ENCODE measurements at places on chromosomes 3 and 15.

DNA sequence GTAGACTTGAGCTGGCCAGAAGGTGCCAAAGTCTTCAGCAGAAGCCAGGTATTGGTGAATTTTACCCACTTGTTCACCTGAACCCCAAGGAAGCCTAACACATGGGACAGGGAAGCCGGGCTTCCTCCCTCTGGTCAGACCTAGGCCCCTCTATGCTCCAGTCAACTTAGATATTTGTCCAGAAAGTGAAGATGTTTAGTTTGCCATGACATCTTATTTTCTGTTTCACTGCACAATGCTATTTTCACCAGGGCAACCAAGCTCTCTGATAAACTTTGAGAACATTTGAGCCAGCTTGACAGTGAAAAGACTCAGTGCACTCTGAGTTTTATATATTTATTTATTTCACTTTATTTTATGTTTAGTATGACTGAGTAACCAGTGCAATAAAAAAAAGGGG lies 71.0 kb downstream of the SOX14 start:
- peaks cover 5% of the 10 kb centered on the region for H3K27me3 ChIP-seq
- no peaks in the 10 kb centered on the region for H3K36me3 ChIP-seq
- no peak overlapping the region for H3K27ac ChIP-seq
- H3K4me1 ChIP-seq = no peaks in the 10 kb centered on the region
- no peak for ATAC-seq

DNA sequence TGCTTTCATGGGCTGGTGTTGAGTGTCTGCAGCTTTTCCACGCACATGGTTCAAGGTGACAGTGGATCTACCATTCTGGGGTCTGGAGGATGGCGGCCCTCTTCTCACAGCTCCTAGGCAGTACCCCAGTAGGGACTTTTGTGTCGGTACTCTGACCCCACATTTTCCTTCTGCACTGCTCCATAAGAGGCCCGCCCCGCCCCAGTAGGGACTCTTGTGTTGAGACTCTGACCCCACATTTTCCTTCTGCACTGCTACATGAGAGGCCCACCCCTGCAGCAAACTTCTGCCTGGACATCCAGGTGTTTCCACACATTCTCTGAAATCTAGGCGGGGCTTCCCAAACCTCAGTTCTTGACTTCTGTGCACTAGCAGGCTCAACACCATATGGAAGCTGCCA lies 383.4 kb upstream of the MEIS2 start:
- H3K4me3 ChIP-seq = no peak overlapping the region
- ATAC-seq = no peak
- H3K27ac ChIP-seq = no peak overlapping the region
- H3K4me1 ChIP-seq = no peaks in the 10 kb centered on the region
- no peaks in the 10 kb centered on the region for H3K27me3 ChIP-seq

DNA sequence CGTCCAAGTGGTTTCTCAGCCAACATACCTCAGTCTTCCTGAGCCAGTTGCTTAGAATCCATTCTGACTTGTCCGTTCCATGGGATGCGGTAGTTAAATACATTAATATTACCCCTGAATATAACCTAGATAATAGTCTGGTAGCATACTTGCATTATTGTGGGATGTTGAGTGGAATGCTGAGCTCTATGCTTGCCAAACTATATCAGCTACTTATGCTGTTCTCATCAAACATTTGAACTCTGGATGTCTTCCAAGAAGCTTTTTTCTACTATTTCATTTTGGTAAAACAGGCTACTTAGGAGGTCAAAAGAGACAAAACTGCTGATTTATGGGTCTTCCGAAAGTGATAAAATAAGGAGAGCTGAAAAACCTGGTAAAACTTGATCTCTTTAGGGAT lies 429.5 kb downstream of the NAALADL2 start:
- H3K4me3 ChIP-seq = no peak overlapping the region
- ATAC-seq = no peak
- no peaks in the 10 kb centered on the region for H3K36me3 ChIP-seq
- H3K4me1 ChIP-seq = no peaks in the 10 kb centered on the region
- H3K27me3 ChIP-seq = no peaks in the 10 kb centered on the region

- no peak for ATAC-seq
- H3K4me1 ChIP-seq = no peaks in the 10 kb centered on the region
- no peaks in the 10 kb centered on the region for H3K36me3 ChIP-seq
- no peak overlapping the region for H3K27ac ChIP-seq
- no peak overlapping the region for H3K4me3 ChIP-seq
Measured at GRCh38 chr3:80696280-80696679, 928.5 kb upstream of the ROBO1 start.

- H3K36me3 ChIP-seq = no peaks in the 10 kb centered on the region
- H3K4me1 ChIP-seq = no peaks in the 10 kb centered on the region
- no peak overlapping the region for H3K27ac ChIP-seq
- H3K4me3 ChIP-seq = no peak overlapping the region
- no peaks in the 10 kb centered on the region for H3K27me3 ChIP-seq
Measured at GRCh38 chr3:33773637-33774036, 24.8 kb upstream of the PDCD6IP start.

DNA sequence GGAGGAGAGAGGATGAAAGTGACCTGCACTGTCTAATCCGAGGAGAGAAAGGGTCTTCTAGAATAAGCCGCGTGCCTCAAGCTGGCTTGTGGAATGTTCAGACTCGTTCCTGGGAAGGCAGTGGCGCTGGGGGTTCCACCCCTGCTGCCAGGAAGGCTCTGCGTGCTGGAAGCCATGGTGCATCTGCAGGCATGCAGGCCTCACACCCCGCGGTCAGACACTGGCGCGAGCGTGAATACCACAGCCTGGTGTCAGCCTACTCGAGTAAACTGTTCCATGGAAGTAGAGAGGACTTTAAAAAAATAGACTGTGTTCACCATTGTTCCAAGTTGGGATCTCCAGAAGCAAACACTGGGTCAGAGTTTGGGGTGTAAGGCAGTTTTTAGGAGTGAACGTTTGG lies 25.9 kb upstream of the GABRG3 start:
- no peaks in the 10 kb centered on the region for H3K36me3 ChIP-seq
- H3K27ac ChIP-seq = no peak overlapping the region
- ATAC-seq = no peak
- no peaks in the 10 kb centered on the region for H3K4me1 ChIP-seq
- no peaks in the 10 kb centered on the region for H3K27me3 ChIP-seq

DNA sequence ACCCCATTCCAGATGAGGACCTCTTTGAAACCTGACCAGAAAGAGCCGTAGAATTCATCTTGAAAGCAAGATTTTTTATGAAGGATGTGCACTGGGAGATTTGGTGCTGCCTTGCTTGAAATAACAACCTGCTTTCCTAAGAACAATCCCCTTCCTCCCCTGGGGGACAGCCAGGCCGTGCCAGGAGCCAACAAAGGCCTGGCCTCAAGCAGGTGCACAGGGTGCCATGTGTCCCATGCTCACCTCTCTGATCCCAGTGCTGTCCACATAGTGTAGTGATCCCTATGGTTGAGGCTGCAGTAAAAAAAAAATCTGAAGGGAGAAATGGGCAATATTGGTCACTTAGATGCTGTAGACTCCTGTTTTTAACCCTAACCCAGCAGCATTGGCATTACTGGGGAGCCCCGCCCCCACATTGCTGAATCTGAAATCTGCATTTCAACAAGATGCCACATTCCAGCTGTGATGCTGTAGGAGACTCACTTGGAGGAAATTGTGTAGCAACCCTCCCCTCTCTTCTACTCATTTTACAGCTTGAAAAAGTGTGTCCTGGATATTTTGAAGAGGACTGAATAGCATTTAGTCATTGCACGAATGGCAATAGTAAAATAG lies 171.2 kb downstream of the APBA2 start:
- no peak overlapping the region for H3K4me3 ChIP-seq
- no peaks in the 10 kb centered on the region for H3K36me3 ChIP-seq
- ATAC-seq = no peak
- no peaks in the 10 kb centered on the region for H3K4me1 ChIP-seq
- H3K27me3 ChIP-seq = peaks cover 3% of the 10 kb centered on the region

GRCh38 chr3:69044608-69045007 lies 7.5 kb downstream of the TMF1 start:
- no peak for ATAC-seq
- H3K4me1 ChIP-seq = no peaks in the 10 kb centered on the region
- peaks cover 87% of the 10 kb centered on the region for H3K36me3 ChIP-seq
- H3K27ac ChIP-seq = no peak overlapping the region

- no peaks in the 10 kb centered on the region for H3K4me1 ChIP-seq
- no peak overlapping the region for H3K4me3 ChIP-seq
- H3K27me3 ChIP-seq = no peaks in the 10 kb centered on the region
- H3K27ac ChIP-seq = no peak overlapping the region
Measured at GRCh38 chr15:66953523-66954229, 111.7 kb upstream of the SMAD3 start.

- H3K27ac ChIP-seq = no peak overlapping the region
- H3K27me3 ChIP-seq = peaks cover 46% of the 10 kb centered on the region
- no peak for ATAC-seq
- no peaks in the 10 kb centered on the region for H3K36me3 ChIP-seq
- no peaks in the 10 kb centered on the region for H3K4me1 ChIP-seq
Measured at GRCh38 chr15:91127236-91127955, 27.3 kb downstream of the SV2B start.

DNA sequence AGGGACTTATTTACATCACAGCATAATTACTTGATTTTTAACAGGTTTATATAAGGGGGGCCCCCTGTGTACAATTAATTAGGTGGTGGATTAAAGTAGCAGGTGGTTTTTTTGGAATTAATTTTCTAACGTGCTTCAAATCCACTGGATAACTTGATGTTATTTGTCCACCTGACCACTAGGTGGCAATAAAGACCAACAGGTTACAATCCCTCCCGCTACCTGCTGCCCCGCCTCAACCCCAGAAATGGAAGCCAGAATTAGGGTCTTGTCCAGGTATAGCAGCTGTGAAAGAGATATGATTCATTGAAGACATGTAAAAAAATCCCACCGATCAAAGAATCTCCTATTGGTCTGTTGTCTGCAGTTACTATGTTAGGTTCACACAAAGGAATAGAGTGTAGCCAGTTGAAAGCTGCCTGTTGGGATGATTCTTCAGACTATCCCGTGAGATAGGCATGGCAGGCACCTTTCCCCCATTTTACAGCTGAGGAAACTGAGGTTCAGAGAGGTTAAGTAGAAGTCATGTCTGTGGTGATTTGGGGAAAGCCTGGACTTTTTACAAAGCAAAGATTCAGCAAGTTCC lies 44.0 kb downstream of the MFSD1 start:
- no peaks in the 10 kb centered on the region for H3K27me3 ChIP-seq
- no peak for ATAC-seq
- no peaks in the 10 kb centered on the region for H3K4me1 ChIP-seq
- no peaks in the 10 kb centered on the region for H3K36me3 ChIP-seq

GRCh38 chr3:19816631-19817030 lies 117.4 kb downstream of the EFHB start:
- no peaks in the 10 kb centered on the region for H3K27me3 ChIP-seq
- H3K4me1 ChIP-seq = no peaks in the 10 kb centered on the region
- no peaks in the 10 kb centered on the region for H3K36me3 ChIP-seq
- no peak overlapping the region for H3K4me3 ChIP-seq

DNA sequence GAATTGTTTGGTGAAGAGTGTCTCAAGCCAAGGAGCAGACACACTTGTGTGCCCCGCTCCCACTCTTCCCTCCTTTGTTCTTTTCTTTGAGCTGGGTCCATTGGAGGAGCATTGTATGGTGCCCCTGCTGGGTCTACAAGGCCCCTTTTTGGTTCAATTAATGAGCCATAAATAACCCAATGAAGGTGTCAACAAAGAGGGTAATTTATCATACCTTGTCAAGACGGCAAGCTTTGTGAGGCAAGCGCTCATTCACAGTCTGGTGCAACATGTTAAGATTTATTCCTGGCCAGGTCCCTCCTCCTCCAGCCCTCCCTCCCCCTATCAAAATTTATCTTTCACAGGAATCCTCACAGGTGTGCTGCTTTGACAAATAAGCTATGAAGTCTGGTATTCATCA lies 300.1 kb downstream of the RORA start:
- H3K27me3 ChIP-seq = no peaks in the 10 kb centered on the region
- no peak overlapping the region for H3K27ac ChIP-seq
- H3K36me3 ChIP-seq = no peaks in the 10 kb centered on the region
- H3K4me3 ChIP-seq = no peak overlapping the region
- no peaks in the 10 kb centered on the region for H3K4me1 ChIP-seq
- no peak for ATAC-seq

DNA sequence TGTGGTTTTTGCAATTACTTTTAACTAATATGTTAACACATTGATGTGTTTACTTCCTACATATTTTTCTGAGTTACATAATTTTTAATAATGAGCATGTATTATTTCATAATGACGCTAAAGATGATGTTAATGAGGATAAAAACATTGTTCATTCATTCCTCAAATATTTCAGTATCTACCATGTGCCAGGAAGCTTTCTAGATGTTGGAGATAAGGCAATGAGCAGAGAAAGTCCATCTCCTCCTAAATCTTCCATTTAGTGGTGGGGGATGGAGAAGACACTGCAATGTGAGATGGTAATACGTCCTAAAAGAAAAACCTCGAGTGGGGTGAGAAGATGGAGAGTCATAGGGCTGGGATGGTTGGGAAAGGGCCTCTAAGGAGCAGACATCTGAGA lies 132.7 kb downstream of the MYLK start:
- no peaks in the 10 kb centered on the region for H3K27me3 ChIP-seq
- H3K4me1 ChIP-seq = no peaks in the 10 kb centered on the region
- H3K36me3 ChIP-seq = no peaks in the 10 kb centered on the region
- no peak overlapping the region for H3K4me3 ChIP-seq
- no peak overlapping the region for H3K27ac ChIP-seq
- no peak for ATAC-seq

DNA sequence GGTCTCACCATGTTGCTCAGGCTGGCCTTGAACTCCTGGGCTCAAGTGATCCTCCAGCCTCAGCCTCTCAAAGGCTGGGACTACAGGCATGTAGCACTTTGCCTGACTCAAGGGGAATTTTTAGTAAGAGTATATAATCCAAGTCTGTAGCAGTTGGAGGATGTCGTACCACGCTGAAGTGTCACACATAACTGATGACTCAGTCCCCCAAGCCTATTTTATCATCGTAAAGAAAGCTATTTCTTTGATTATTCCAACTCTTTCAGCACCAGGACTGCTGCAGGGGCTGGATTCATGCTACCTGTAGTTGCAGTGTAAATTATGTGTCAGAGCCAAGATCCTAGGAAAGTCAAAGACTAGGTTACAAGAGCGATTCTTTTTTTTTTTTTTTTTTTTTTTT lies 1.4 kb upstream of the PRKCI start:
- H3K27ac ChIP-seq = no peak overlapping the region
- ATAC-seq = no peak
- H3K36me3 ChIP-seq = no peaks in the 10 kb centered on the region
- no peak overlapping the region for H3K4me3 ChIP-seq
- no peaks in the 10 kb centered on the region for H3K27me3 ChIP-seq
- peaks cover 3% of the 10 kb centered on the region for H3K4me1 ChIP-seq
